ENCODE measurements at places on chromosomes 7 and 10.

DNA sequence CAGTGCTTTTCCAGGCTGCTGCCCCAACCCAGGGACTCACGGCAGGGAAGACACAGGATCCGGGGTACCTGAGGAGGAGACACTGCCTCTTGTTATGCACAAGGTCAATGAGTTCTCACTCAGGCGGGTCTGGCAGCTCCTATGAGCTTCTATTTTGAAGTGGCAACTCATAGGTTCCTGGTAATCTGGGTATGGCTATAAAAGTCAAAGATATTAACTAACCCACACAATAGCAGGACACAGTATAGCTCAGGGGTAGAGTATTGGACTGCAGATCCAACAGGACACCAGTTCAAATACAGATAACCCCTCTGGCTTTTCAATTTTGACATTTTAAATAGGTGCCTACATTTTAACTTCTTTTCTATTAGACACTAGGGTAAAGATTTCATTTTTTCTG lies 130.3 kb upstream of the ZNF746 start:
- DNase-seq = no peak

GRCh38 chr7:82347808-82348207 lies 95.8 kb downstream of the CACNA2D1 start:
- no peak for DNase-seq

GRCh38 chr10:43453266-43453831 lies 16.4 kb downstream of the ZNF487 start:
- no peak for DNase-seq

DNA sequence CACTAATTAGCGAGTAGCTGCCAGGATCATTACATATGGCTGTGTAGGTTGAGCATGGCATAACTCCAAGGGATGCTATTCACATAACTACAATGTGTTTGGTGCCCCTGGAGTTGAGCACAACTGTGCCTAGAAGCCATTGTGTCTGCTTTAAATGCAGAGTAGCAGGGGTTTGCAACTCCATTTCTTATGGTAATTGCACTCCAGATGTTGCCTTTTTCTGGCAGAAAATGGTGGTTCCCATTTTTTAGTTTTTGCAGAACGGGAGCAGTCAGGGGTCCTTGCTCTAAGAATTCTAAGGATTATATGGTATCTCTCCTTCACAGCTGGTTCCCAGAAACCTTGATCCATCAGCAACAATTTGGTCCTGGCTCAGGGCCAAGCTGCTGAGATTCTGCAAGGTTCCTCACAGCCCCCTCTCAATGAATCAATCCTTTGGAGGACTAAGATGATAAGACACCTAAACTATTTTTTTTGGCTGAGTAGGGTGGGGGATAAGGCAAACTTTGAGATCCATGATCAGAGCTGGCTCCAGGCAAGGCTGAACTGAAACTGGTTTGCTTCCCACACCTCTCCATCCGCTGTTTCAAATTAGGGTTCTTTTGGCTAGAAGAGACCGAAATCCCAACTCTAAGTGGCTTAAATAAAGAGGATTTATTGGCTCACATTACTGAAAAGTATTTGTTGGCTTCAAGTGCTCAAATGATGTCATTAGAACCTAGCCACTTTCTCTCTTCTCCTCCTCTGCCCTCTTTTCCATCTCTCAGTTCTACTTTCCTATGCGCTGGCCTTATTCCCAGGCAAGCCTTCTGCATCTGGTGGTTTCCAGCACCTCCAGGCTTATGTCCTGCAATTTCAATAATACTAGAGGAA lies 97.5 kb upstream of the CCDC6 start:
- no peak for DNase-seq

GRCh38 chr7:25804154-25804553 lies 347.8 kb upstream of the NFE2L3 start:
- no peak for DNase-seq

DNA sequence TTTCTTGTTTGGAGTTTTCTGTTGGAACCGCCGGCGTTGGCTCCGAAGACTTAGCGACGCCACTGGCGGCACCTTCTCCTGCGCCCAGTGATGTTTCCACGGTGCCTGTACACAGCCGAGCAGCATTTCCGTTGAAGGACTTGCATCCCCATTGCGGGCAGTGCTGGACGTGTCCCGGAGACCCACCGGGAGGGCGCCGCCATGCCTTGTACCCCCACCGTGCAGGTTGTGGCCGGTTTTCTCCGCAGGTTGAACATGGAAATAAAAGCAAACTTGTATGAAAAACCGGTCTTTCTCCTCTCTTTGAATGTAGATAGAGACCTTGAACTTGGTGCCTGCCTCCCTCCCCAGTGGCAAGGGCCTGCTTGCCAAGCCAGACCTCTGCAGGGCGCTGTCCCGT lies 22.9 kb upstream of the CHST12 start:
- no peak for DNase-seq

GRCh38 chr10:118220346-118220850 lies 121.7 kb downstream of the FAM204A start:
- no peak for DNase-seq

GRCh38 chr7:13981070-13981469 lies 8.4 kb downstream of the ETV1 start:
- DNase-seq = peak; percentile 43

Measured in stomach (tissue), 19 donors.